ENCODE measurements at places on chromosomes 16 and 17.

GRCh38 chr16:68416057-68417046 lies 32.0 kb downstream of the SMPD3 start:
- DNase-seq, result peak; percentile 22

DNA sequence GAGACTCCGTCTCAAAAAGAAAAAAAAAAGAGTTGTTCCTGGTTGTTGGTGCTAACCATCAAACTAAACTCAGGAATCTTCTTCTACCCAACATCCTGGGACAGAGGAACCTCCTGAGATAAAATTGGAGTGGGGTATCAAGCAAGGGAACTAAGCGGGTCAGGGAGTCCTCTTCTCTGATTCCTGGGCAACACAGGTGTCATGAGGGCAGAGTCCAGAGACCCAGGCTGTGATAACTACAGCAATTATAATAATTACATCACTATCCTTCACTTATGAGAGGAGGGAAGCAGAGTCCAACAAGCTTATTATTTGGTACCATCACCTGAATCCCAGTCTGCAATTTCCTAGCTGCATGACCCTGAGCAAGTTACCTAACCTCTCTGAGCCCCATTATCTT lies 8.1 kb downstream of the C17orf50 start:
- DNase-seq, result no peak

DNA sequence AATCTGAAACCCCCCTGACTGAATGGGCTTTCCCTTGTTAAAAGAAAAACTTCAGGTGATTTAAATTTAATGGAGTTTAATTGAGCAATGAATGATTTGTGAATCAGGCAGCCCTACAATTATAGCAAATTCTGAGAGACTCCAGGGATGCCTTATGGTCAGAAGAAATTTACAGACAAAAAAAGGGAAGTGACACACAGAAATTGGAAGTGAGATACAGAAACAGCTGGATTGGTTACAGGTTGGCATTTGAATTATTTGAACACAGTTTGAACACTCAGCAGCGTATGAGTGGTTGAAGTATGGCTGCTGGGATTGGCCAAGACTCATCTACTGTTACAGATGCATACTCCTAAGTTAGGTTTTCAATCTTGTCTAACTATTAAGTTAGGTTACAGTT lies 19.0 kb upstream of the CPHXL start:
- DNase-seq, result no peak

DNA sequence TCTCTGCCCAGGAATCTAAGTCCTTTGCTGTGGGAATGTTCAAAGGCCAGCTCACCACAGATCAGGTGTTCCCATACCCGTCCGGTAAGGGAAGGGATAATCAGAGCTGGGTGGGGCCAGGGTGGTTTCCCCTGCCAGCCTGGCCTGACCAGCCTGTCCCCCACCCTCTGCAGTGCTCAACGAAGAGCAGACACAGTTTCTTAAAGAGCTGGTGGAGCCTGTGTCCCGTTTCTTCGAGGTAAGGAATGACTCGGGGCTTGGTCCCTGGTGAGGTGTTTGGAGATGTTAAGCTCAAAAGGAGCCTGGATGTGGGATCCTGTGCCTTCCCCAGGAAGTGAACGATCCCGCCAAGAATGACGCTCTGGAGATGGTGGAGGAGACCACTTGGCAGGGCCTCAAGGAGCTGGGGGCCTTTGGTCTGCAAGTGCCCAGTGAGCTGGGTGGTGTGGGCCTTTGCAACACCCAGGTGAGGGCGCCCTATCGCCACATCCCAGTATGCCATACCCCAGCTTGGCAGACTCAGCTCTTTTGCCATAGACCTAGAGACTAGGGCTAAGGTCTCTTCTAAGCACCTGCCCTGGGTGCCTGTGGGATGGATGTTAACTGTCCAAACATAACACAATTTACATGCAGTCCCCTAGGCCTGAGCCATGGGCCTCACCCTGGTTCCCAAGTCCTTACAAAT lies 997 bp downstream of the ACADVL start:
- peak; percentile 65 for DNase-seq

- DNase-seq, result no peak
Measured at GRCh38 chr17:5630434-5630833, 46.1 kb upstream of the NLRP1 start.

DNA sequence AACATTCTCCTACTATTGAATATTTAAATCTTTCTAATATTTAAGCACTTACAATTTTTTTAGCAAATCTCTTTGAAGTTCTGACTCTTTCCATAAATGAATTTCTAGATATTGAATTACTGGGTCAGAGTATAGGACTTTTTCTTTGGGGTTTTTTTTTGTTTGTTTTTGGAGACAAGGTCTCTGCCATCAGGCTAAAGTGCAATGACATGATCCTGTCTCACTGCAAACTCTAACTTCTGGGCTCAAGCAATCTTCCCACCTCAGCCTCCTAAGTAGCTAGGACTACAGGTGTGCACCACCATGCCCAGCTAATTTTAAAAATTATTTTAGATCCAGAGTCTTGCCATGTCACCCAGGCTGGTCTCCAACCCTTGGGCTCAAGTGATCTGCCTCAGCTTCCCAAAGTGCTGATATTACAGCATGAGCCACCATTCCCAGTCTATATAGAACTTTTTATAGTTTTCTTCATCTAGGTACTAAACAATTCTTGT lies 24.9 kb downstream of the PIGL start:
- no peak for DNase-seq

DNA sequence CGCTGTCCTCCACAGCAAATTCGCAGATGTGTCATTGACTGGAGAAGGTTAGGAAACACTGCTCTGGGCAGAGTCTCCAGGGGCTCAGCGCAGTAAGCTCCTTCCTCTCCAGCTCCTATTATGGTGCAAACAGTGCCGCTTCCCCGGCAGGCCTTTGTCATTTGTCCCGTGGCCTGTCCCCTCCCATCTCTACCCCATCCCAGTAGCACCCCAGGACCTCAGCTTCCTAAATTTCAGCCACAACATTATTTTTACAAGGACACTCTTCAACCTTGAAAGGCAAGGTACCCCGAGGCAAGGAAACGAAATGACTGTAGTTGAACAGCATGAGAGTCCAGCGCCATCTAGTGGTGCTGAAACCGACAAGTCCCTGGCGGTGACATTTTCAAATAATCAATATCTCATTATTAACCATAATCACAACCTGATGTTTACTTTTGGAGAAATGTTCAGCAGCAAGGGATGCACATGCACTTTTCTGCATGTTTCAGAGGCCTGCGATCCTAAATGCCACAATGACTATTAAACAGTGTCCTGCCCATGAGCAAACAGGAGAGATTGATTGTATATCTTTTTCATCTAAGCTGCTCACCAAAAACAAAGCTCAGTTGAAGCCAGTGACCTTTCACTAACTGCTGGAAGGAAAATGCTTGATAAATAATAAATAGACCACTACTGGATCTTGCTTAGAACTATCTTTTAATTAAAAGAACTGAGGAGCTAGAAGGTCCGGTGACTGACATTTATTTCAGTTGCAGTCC lies 16.5 kb downstream of the MRPS23 start:
- DNase-seq, result peak; percentile 51

GRCh38 chr16:73059779-73060615 lies 12.1 kb upstream of the ZFHX3 start:
- no peak for DNase-seq

GRCh38 chr16:49640581-49640980 lies 215.3 kb downstream of the ZNF423 start:
- no peak for DNase-seq

GRCh38 chr16:80103463-80103862 lies 437.3 kb upstream of the DYNLRB2 start:
- no peak for DNase-seq

GRCh38 chr17:45946841-45947256 lies 52.2 kb upstream of the STH start:
- no peak for DNase-seq

DNA sequence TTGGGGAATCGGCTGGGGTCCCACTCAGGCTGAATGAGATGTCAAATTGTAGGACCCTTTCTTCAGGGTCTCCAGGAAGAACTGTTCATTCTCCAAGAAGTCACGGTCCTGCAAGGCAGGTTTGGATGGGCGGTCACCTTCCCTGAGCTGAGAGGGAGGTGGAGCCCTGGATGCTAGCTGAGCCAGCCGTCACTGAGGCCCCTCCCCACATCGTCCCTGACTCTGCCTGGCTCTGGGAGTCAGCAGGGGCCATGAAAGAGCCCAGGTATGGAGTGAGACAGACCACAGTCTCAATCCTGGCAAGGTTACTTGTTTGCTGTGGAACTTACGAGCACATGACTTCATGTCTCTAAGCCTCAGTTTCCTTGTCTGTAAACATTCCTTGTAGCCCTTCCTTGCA lies 6.0 kb upstream of the MRPL38 start:
- no peak for DNase-seq

GRCh38 chr17:29697371-29697770 lies 74.7 kb upstream of the CORO6 start:
- no peak for DNase-seq

GRCh38 chr17:18009609-18010420 lies 29.2 kb downstream of the ATPAF2 start:
- DNase-seq, result no peak

DNA sequence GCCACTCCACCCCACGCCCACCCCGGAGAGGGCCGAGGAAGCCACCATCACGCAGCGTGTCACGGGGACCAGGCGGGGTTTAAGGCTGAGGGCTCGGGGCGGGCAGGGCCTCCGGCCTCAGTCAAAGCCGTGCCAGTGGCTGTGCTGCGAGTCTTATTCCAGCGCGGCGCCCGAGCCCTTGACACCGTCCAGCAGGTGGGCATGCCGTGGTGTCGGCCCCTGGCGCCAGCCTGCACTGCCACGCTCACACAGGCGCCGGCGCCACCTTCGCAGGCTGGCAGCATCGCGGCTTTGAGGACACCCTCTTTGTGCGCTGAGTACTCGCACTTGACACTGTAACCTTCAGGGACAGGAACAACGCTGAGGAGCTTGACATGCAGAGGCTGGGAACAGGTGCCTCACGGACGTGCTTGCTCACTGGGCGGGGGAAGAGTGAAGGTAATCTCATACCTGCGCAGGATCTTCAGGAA lies 34.0 kb upstream of the ZNF629 start:
- DNase-seq, result no peak

DNA sequence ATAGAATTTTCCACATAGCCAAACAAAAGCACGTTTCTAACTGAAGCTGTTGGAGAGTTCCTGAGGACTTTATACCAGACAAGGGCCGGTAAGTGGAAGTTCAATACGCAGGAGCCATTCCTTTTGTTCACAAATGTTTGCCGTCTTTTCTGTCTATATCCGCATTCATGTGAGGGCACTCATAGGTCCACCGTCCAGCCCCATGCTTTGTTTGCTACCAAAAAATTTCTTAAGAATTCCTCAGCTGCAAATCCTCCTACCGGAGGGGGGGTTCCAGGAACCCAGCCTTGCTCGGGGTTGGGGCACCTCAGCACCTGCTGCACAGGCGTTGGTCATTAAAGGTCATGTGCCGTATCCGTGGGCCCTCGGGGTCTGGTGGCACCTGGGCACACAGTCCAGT lies 276.8 kb downstream of the SEC14L1 start:
- no peak for DNase-seq

DNA sequence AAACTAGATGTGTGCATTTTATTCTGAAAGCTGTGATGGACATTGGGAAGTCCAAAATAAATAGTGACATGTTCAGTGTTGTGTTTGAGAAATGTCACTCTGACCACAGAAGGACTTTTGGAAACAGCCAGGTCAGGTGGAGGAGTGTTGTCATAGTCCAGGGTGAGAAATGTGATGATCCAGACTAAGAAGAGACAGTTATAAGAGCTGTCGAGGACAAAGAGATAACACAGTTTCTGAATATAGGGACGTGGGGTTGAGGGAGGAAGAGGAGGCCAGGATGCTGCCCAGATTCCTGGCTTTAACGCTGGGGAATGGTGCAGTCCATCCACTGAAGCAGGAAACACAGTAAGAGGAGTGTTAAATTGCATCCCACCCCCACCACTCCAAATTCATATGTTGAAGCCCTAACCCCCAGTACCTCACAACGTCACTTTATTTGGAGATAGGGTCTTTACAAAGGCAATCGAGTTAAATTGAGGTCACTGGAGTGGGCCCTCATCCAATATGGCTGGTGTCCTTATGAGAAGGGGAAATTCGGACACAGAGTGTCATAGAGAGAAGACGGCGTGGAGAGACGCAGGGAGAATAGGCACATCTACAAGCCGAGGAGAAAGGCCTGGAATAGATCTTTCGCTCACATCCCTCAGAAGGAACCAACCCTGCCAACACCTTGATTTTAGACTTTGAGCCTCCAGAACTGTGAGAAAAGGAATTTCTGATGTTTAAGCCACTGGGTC lies 71.3 kb downstream of the VAT1L start:
- no peak for DNase-seq

DNA sequence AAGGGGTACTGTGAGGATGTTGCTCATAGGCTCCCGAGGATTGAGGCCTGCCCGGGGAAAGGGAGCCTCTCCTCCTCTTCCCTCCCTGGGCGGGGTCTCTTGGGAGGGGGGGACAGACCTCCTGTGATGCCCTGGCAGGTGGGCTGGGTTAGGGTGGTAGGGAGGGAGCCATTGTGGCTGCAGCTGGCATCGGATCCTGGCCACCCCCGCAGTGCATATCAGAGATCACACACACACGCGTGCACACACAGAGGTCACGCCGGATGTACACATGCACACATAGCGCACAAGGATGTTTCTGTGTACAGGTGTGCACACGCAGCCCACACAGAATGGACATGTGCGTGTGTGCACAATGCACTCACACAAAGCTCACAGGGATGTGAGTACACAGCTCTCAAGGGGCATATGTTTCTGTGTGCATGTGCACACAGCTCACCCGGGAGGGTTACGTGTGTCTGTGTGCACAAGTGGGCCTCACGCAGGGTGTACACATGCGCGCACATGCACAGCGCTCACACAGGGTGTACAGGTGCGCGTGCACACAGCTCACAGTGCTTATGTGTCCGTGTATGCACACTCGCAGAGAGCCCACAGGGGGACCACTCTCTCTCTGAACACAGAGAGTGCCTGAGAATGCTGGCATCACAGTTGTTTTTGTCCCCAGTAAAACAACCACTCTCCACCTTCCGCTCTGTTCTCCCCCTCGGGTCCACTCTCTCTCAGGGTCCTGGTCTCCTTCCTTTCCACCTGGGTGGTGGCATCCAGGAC lies 2.4 kb downstream of the GJD3 start:
- no peak for DNase-seq

DNA sequence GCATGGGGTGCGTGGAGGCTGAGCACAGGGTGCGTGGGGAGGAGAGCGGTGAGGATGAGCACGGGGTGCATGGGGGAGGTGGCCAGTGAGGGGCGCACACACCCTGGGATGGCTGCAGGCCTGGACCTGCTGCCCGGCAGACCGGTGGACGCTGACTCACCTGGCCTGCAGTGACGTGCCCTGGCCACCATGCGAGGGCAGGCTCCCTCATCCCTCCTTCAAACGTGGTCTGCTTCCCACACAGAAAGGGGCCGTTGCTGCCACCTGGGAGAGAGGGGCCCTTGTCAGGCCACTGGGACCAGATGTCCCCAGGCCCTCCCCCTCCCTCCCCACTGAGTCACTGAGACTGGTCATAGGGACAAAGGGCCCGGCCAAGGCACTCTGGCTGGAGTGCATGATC lies 20.1 kb upstream of the APRT start:
- no peak for DNase-seq
